ENCODE measurements at places on chromosomes 12 and 14. TPM values are rescaled to one million over a fixed set of nuclear protein-coding genes. Genes with fewer than 3 reads are reported as not detected.

GRCh38 chr14:25485381-25485780 lies 435.4 kb upstream of the STXBP6 start:
- no peaks in the 10 kb centered on the region for H3K27me3 ChIP-seq
- H3K4me1 ChIP-seq = no peaks in the 10 kb centered on the region
- DNase-seq = no peak
- H3K36me3 ChIP-seq = no peaks in the 10 kb centered on the region
- H3K27ac ChIP-seq = peak overlapping the region; percentile 13
- no peak overlapping the region for H3K4me3 ChIP-seq

GRCh38 chr14:68606176-68606575 lies 186.7 kb downstream of the ZFP36L1 start:
- H3K4me1 ChIP-seq = peaks cover 29% of the 10 kb centered on the region
- no peak overlapping the region for H3K27ac ChIP-seq
- no peaks in the 10 kb centered on the region for H3K27me3 ChIP-seq
- peaks cover 11% of the 10 kb centered on the region for H3K36me3 ChIP-seq
- H3K4me3 ChIP-seq = no peak overlapping the region

GRCh38 chr14:74014299-74014698 lies 4.8 kb downstream of the ENTPD5 start:
- H3K4me1 ChIP-seq = peaks cover 10% of the 10 kb centered on the region
- no peak overlapping the region for H3K27ac ChIP-seq
- no peak for DNase-seq
- H3K4me3 ChIP-seq = no peak overlapping the region
- no peaks in the 10 kb centered on the region for H3K27me3 ChIP-seq
- no peaks in the 10 kb centered on the region for H3K36me3 ChIP-seq

DNA sequence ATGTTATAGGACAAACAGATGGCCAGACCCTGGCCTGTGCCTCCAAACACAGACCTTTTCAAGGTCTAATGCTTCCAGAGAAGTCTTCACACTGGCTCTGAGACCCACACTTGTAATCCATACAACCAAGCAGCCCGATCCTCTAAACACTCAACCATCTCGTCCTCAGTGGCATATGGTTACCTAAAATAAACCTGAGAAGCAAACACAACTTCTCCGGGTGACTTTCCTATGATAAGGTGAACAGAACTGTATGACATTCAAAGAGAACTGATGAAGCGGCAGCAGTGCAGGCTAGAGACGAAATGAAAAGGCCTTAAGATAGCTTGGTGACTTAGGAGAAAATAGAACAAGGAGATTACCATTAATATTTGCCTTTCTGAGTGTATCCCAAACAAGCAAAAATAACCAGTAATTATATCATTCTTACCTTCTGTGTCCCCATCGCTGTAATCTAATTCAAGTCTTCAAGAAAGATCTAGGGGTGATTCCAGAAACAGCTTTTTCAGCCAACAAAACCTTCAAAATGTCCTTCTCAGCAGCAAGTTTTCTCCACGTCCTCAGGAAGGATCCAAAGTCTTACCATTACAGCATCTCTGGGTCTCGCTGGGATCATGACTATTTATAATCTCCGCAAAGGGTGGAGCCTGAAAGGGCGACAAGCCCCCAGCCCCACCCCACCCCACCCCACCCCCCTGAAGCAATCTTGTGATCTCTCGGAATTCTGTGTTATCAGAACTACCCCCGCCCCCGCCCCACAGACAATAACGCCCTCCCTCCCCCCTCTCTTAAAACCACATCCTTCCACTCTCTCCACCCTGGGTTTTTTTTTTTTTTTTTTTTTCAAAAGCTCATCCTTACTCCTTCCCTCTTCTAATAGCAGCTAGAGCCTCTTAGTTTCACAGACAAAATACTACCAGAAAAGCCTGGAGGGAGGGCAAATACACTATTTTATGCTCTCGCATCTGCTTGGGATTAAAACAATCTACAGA lies at the start of gene SLC2A3:
TSS of gene SLC2A3 (minus strand) at position 598 of the 992 bp plus-strand sequence. CDS start at position 445, 153 bp downstream.
- DNase-seq = peak; percentile 43
- H3K27me3 ChIP-seq = no peaks in the 10 kb centered on the region
- no peak within 1 kb of the TSS for H3K27ac ChIP-seq

- no peaks in the 10 kb centered on the region for H3K36me3 ChIP-seq
- H3K27ac ChIP-seq = no peak overlapping the region
- peaks cover 7% of the 10 kb centered on the region for H3K4me1 ChIP-seq
- peaks cover 17% of the 10 kb centered on the region for H3K27me3 ChIP-seq
- no peak overlapping the region for H3K4me3 ChIP-seq
- DNase-seq = no peak
Measured at GRCh38 chr14:104982548-104983230, 2.9 kb upstream of the CLBA1 start.

DNA sequence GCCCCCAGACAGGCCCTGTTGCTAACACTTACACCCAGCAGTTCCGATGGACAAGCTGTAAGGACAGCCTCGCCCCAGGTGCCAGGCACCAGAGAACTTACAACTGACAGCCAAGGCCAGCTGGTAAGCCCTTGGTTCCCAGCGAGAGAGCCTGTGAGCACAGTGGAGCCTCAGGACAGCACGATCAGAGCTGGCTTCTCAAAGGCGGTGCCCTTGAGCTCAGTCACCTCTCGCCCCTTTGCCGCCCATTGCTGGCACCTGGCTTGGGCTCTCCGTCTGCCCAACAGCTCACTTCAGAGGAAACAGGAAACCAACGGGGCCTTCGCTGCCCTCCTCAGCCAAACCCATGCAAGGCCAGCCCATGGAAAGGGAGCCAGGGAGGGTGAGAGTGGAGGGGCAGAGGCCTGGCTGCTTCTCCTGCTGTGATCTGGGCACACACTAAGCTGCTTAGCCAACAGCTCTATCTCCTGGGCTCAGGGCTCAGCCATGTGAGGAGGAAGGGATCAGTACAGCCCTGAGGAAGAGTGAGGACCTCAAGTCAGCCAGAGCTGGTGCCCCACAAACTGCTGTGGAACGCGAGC lies 98.5 kb downstream of the SINHCAF start:
- no peak for DNase-seq
- H3K4me1 ChIP-seq = peaks cover 6% of the 10 kb centered on the region

GRCh38 chr12:67594888-67595287 lies 53.7 kb upstream of the DYRK2 start:
- H3K27me3 ChIP-seq = no peaks in the 10 kb centered on the region
- no peak overlapping the region for H3K27ac ChIP-seq
- H3K4me3 ChIP-seq = no peak overlapping the region
- no peak for DNase-seq
- H3K36me3 ChIP-seq = peaks cover 4% of the 10 kb centered on the region
- H3K4me1 ChIP-seq = no peaks in the 10 kb centered on the region

DNA sequence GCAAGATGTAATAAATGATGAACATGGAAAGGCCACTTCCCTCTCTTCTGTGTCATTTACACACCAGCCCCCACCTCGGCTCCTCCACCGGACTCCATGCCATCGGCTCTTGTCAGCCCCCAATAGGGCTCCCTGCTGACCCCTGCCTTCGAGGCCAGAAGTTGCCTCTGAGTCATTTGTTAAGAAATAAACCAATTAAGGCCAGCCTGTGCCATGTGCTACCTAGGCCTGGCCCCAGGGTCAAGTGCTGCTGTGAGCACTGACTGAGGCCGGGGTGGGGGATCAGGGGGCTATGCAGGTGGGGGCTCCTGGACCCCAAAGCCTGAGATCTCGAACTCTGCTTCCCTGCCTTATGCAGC lies 53.2 kb downstream of the TESC start:
- no peak overlapping the region for H3K27ac ChIP-seq
- no peak for DNase-seq
- peaks cover 16% of the 10 kb centered on the region for H3K4me1 ChIP-seq
- no peaks in the 10 kb centered on the region for H3K36me3 ChIP-seq
- no peaks in the 10 kb centered on the region for H3K27me3 ChIP-seq

DNA sequence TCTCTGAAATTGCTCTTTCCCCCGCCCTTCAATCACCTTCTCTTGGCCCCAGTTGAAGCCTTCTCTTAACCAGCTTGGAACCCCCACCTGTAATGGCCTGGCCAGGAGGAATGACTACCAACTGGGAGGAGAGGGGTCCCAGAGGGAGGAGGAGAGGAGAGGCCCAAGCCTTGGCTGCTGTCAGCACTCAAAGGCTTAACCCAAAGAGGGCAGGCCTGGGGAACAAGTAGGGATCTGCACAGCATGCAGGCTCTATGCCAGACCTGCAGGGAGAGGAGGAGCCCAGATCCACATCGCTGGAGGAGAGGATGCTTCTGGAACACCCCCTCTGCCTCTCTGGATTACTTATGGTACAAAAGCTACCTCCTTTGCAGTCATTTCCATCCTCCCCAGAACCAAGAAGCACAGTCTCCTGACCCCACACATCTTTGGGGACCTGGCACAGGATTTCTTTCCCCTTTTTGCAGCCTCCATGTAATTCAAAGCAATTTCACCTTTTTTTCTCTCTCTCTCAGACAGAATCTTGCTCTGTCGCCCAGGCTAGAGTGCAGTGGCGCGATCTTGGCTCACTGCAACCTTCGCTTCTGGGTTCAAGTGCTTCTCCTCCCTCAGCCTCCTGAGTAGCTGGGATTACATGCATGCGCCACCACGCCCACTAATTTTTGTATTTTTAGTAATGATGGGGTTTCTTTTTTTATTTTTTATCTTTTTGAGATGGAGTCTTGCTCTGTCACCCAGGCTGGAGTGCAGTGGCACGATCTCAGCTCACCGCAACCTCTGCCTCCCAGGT lies 6.2 kb downstream of the RARG start:
- DNase-seq = no peak
- H3K27ac ChIP-seq = peak overlapping the region; percentile 21
- H3K4me3 ChIP-seq = peak overlapping the region; percentile 76
- no peaks in the 10 kb centered on the region for H3K36me3 ChIP-seq

DNA sequence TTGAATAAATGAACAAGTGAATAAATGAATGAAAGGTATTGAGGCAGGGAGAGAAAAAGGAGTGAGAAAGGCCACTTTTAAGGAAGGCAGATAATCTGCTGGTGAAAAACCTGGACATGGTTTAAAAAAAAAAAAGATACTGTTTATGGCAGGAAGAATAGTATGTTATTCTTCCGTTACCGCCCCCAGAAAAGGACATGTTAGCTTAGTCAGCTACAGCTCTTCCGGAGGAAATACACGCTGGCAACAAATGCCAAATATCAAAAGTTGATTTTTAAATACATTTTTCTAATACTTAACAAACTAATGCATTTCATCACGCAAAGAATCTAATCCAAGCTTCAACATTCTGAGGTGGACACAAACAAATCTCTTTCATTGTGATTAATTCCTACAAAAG lies 43.2 kb downstream of the SLC5A8 start:
- H3K4me3 ChIP-seq = no peak overlapping the region
- no peak for DNase-seq
- H3K27me3 ChIP-seq = peaks cover 23% of the 10 kb centered on the region
- H3K36me3 ChIP-seq = no peaks in the 10 kb centered on the region

DNA sequence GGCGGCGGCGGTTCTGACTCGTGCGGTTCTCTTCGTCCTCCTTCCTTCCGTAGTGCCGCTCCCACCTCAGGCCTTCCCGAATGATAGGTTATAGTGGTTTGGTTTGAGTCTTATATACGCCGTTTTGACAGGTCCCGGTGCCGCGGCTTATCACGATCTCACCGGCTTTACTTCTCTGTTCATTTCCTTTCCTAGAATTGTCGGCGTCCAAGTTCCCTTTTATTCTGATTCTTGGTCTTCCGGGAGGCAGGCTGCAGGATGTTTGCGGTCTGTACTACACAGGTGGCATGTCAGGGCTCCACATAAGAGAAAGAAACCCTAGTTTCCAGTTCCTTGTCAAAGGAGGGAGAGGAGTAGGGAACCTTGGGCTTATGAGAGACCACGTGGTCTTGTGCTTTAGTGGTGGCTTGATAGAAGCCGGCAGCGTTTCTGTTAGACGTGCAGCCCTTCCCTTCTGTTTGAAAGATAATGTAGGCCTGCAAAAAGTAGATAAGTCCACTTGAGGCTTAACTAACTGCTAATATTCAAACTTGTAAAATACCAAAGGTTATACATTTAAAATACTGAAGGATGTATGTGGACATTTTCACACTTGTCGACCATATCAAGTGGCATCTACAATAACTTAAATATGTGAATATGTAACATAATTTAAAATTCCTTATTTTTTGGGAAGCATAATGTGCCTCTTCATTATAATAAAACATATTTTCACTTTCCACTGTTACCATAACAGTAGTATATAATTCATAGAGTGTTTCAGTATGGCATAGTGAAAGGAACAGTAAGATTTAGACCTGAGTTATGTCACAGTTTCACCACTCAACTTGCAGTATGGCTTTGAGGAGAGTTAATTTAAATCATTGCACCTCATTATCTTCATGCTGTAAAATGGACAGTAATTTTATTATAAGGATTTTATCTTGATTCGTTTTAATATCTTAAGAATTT lies 804 bp downstream of the USP15 start:
- H3K27me3 ChIP-seq = no peaks in the 10 kb centered on the region
- peak overlapping the region; percentile 100 for H3K27ac ChIP-seq
- peak; percentile 2 for DNase-seq
- H3K4me1 ChIP-seq = peaks cover 19% of the 10 kb centered on the region
- H3K4me3 ChIP-seq = peak overlapping the region; percentile 99

DNA sequence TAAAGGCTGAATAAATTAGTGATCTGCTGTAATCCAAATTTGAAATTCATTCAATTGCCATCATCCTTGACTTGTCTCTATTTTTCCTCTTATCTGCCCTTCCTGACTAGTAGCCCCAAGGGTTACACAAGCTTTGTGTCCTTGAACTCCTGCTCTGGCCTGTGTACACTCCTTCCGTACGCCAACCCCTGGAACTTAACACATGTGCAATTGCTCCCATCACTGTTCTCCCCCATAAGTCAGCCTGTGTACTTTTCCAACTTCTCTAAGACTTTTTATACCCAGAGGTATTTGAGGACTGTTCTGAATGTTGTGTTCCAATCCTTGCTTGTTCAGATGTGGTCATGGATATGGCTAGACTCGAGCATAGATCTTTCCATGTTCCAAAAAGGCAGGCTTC lies 171.1 kb upstream of the G2E3 start:
- no peak overlapping the region for H3K4me3 ChIP-seq
- no peak for DNase-seq
- no peak overlapping the region for H3K27ac ChIP-seq
- no peaks in the 10 kb centered on the region for H3K36me3 ChIP-seq
- no peaks in the 10 kb centered on the region for H3K4me1 ChIP-seq
- no peaks in the 10 kb centered on the region for H3K27me3 ChIP-seq

- no peaks in the 10 kb centered on the region for H3K27me3 ChIP-seq
- H3K36me3 ChIP-seq = peaks cover 5% of the 10 kb centered on the region
- no peak overlapping the region for H3K27ac ChIP-seq
- DNase-seq = no peak
Measured at GRCh38 chr12:123591702-123592481, 7.5 kb downstream of the TMED2 start.

Gene ARID4A
- total RNA-seq = 30.5 TPM

Gene OR6C65
- not detected for total RNA-seq

Gene PELI2
- 16.2 TPM for total RNA-seq

Gene RBP5
- total RNA-seq = 0.65 TPM

Gene BICDL1
- total RNA-seq = 5.2 TPM

Gene CD4
- 3.8 TPM for total RNA-seq

Gene TOX4
- 64.3 TPM for total RNA-seq

Gene GPR137C
- total RNA-seq = 4.2 TPM

Gene ISM2
- total RNA-seq = 0.16 TPM

Gene OVCH1
- total RNA-seq = 0.16 TPM

Gene SDR9C7
- total RNA-seq = not detected

All from neural crest cell (in vitro differentiated cells).